Fibroblast of lung (primary cell): ENCODE measurements at places on chromosomes 1 and 21. TPM values are rescaled to one million over a fixed set of nuclear protein-coding genes. Genes with fewer than 3 reads are reported as not detected.

RIMKLA gene
- total RNA-seq = under 0.01 TPM in 2 replicates

IGSF21 gene
- total RNA-seq = not detected in 2 replicates

FAM3B gene
- not detected in 2 replicates for total RNA-seq

CYP4A22 gene
- total RNA-seq = not detected in 2 replicates

CACNA1S gene
- not detected in 2 replicates for total RNA-seq

RCSD1 gene
- total RNA-seq = under 0.01 TPM in 1 of 2 replicates, not detected in the other

NR5A2 gene
- total RNA-seq = not detected in 2 replicates

FAAH gene
- 1.7 and 2.1 TPM in 2 replicates for total RNA-seq

SLC35A3 gene
- total RNA-seq = 14.6 and 20.8 TPM in 2 replicates

C1QTNF12 gene
- 1.0 and 4.1 TPM in 2 replicates for total RNA-seq

LRIG2 gene
- total RNA-seq = 10.3 and 14.7 TPM in 2 replicates

C1orf210 gene
- not detected in 2 replicates for total RNA-seq

CD5L gene
- total RNA-seq = not detected in 2 replicates

KLHDC7A gene
- total RNA-seq = not detected in 2 replicates

C1orf87 gene
- under 0.01 and 0.50 TPM in 2 replicates for total RNA-seq

NBPF10 gene
- total RNA-seq = 5.1 and 5.4 TPM in 2 replicates

YIPF1 gene
- 31.3 and 39.8 TPM in 2 replicates for total RNA-seq

SLC9C2 gene
- total RNA-seq = not detected in 2 replicates

IFNGR2 gene
- total RNA-seq = 36.5 and 50.7 TPM in 2 replicates
